Fibroblast of skin of back (primary cell): ENCODE measurements at places on chromosomes 7 and 10.

GRCh38 chr10:119454316-119454715 is 88.2 kb downstream of the RGS10 start:
- no peak for DNase-seq

DNA sequence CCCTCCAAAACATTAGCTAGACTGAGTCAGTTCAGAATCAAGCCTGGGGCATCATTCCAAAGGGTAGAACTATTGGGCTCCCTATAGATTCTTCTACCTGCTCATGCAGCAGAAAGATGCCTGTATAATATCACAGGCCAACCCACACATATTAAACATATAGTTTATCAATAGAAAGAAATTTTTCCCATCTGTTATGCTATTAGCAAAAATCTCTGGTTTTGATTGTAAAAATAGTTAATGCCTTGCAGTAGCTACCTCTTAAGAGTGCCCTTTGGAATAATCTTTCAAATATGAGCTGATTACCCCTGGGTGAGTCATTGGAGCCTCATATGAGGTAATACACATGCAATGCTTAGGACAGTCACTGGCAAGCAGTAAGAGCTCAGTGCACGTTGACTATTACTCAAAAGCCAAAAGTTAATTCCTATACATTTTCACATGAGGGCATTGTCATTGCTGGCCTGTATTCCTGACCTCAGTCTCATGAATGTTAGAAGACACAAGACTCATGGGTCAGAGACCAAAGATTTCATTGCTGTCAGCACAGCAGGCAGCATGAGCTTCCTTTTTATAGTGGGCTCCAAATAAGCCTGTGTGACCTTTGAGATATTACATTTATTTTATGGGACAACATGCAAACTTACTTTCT is 180.0 kb downstream of the FGFR2 start:
- DNase-seq, result peak; percentile 67

GRCh38 chr10:63671317-63671937 is 150.2 kb downstream of the REEP3 start:
- peak; percentile 76 for DNase-seq

DNA sequence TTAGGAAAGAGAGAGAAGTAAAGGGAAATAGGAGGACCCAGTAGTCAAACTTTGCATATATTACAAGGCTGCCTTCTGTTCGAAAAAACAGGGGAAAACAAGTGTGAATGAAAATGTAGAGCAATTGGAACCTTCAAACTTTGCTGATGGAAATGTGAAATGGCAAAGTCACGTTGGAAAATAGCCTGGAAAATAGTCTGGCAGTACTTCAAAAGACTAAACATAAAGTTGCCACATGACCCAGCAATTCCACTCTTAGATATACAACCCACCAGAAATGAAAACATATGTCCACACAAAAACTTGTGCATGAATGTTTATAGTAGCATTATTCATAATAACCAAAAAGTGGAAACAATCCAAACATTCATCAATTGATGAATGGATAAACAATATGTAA is 78.6 kb upstream of the IFRD1 start:
- DNase-seq, result no peak

- no peak for DNase-seq
Observed at GRCh38 chr10:130761788-130762301, 549.7 kb downstream of the TCERG1L start.

GRCh38 chr7:63031838-63032436 is 966.7 kb upstream of the ZNF722 start:
- DNase-seq, result no peak

DNA sequence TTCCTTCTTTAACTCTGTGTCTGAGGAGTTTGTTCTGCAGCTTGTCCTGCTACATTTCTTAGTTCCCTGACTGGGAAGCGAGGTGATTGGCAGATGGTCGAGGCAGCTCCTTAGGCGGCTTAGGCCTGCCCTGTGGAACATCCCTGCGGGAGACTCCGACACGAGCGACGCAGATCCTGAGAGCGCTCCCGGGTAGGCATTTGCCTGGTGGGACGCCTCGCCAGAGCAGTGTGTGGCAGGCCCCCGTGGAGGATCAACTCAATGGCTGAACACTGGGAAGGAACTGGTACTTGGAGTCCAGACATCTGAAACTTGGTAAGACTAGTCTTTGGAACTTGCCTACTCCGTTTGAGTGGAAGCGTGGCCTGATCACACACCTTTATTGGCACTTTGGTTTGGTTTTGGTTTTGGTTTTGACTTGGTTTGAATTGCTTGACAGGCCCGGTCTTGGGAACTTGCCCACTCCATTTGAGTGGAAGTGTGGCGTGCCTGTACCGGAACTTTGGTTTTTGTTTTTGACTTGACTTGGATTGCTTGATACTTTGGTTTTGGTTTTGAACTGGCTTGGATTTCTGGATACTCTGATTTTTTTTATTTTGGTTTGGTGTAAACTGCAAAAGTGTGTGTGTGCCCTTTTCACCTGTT is 42.6 kb downstream of the MAP3K8 start:
- DNase-seq, result no peak
